SJCRH30 (cell line): ENCODE measurements at places on chromosomes 5 and 9. TPM values are rescaled to one million over a fixed set of nuclear protein-coding genes. Genes with fewer than 3 reads are reported as not detected.

Gene ANKRD55
- total RNA-seq, result not detected in 2 replicates

Gene SLC12A2
- 29.1 and 31.4 TPM in 2 replicates for total RNA-seq

Gene BNC2
- total RNA-seq, result 13.1 and 16.1 TPM in 2 replicates

Gene RAI14
- total RNA-seq, result 67.4 and 74.4 TPM in 2 replicates

Gene ORM2
- total RNA-seq, result not detected in 2 replicates

Gene ENTPD8
- not detected in 2 replicates for total RNA-seq

Gene TSLP
- total RNA-seq, result 0.43 and 0.69 TPM in 2 replicates

Gene RETREG1
- 0.16 TPM in 1 of 2 replicates, not detected in the other for total RNA-seq

Gene PTPDC1
- total RNA-seq, result 19.8 and 23.9 TPM in 2 replicates

Gene ATG12
- 61.3 and 62.5 TPM in 2 replicates for total RNA-seq

Gene FAM81B
- not detected in 2 replicates for total RNA-seq

Gene LTC4S
- not detected in 2 replicates for total RNA-seq

Gene MZB1
- 0.24 TPM in 1 of 2 replicates, not detected in the other for total RNA-seq

Gene PAPPA
- total RNA-seq, result 2.5 and 2.8 TPM in 2 replicates

Gene PPP3R2
- total RNA-seq, result not detected in 2 replicates

Gene IDNK
- total RNA-seq, result 1.8 and 2.4 TPM in 2 replicates

Gene RANBP3L
- 0.73 and 0.93 TPM in 2 replicates for total RNA-seq

Gene FIBCD1
- total RNA-seq, result 2.8 TPM in 1 of 2 replicates, not detected in the other

Gene PCDHGA10
- total RNA-seq, result 1.3 and 1.6 TPM in 2 replicates

Gene ISL1
- total RNA-seq, result 2.5 and 2.8 TPM in 2 replicates

Gene MOB3B
- 0.25 and 0.34 TPM in 2 replicates for total RNA-seq

Gene PDZD2
- total RNA-seq, result 0.47 and 0.76 TPM in 2 replicates

Gene LPAR1
- 13.9 and 14.8 TPM in 2 replicates for total RNA-seq

Gene SH3TC2
- total RNA-seq, result 11.8 and 14.1 TPM in 2 replicates

Gene ZFP2
- 0.23 and 0.28 TPM in 2 replicates for total RNA-seq

Gene LHFPL2
- 20.5 and 21.7 TPM in 2 replicates for total RNA-seq

Gene PRELID1
- 226 and 259 TPM in 2 replicates for total RNA-seq

Gene IL9
- not detected in 2 replicates for total RNA-seq

Gene GAPT
- total RNA-seq, result not detected in 2 replicates

Gene PFN3
- total RNA-seq, result not detected in 2 replicates

Gene SH3RF2
- not detected in 2 replicates for total RNA-seq

Gene PRRT1B
- not detected in 2 replicates for total RNA-seq

Gene CCNJL
- total RNA-seq, result 6.5 and 6.8 TPM in 2 replicates

Gene N4BP3
- total RNA-seq, result 43.8 and 45.8 TPM in 2 replicates

Gene HRCT1
- 0.48 TPM in 1 of 2 replicates, not detected in the other for total RNA-seq

Gene TEX53
- not detected in 2 replicates for total RNA-seq

Gene OTP
- not detected in 2 replicates for total RNA-seq

Gene LECT2
- total RNA-seq, result not detected in 2 replicates

Gene LCN1
- not detected in 2 replicates for total RNA-seq

Gene ANGPTL2
- 21.1 and 21.3 TPM in 2 replicates for total RNA-seq

Gene RHOBTB3
- 194 and 212 TPM in 2 replicates for total RNA-seq

Gene TOR1A
- 44.7 and 45.6 TPM in 2 replicates for total RNA-seq

Gene STC2
- 114 TPM in 2 replicates for total RNA-seq

Gene PKN3
- total RNA-seq, result 15.8 and 20.2 TPM in 2 replicates

Gene IER5L
- 2.8 and 3.1 TPM in 2 replicates for total RNA-seq

Gene NTRK2
- total RNA-seq, result under 0.01 TPM in 1 of 2 replicates, not detected in the other

Gene SPINK13
- not detected in 2 replicates for total RNA-seq

Gene UNC13B
- 2.0 and 2.3 TPM in 2 replicates for total RNA-seq
